Stimulated activated CD4-positive, alpha-beta T cell treated with anti-CD3 and anti-CD28 coated beads, Interleukin-1b, Interleukin-23, amount 100 ng/mL, for 1 hour (primary cell): ENCODE measurements at places on chromosomes 5 and 9.

GRCh38 chr5:26868504-26868903 is 169.9 kb downstream of the CDH9 start:
- DNase-seq, result no peak

GRCh38 chr5:150846654-150847333 is 473 bp downstream of the IRGM start:
- DNase-seq, result no peak

- no peak for DNase-seq
Measured at GRCh38 chr5:86329318-86329717, 288.4 kb upstream of the COX7C start.

DNA sequence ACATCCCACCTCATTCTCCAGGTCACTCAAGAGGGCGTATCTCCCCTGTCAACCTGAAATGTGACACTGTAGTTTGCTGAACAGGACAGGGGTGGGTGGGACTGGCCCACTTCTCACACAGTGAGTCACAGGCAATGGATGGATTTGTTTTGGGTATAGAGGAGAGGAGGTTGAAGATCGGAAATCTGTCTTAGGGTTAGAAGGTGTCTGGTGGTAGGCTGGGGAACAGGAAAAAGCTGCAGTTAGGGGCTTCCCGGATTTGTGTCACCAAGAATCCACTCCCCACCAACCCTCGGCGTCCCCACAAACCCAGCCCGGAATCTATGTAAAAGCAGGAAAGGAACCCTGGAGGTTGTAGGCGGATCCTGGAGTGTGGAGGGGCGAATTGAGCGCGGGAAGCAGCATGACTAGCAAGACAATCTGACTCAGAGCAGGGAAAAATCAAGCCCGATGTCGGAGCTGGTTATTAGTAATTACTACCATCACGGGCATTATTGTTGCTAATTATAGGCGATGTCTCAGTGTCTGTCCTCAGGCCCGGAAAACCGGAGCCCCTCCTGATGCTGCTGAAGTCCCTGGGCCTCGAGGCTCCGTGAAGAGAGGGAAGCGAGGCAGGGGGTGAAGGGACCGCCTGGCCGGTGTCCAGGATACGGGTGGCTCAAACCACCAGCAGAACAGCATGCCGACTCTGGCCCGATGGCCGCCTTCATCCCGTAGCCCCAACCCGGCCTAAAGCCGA is 1.7 kb upstream of the IRX1 start:
- DNase-seq, result no peak

DNA sequence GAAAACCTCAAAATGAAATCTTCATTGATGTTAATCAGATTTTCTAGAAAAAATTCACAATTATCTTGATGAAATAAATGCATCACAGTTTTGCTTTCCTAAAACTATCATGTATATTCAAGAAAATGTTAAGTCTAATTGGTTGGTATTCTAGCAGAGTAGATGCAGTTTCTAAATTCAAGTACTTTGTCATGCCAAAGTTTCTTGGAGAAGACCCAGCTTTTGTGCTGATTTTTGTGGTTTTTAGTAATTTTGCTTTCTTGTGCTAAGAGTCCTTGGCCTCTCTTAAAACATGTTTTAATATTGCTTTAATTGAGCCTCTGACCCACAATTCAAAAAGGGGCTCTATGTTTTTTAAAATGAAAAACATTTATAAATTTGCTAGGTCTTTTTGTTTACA is 924.8 kb upstream of the PTPRD start:
- DNase-seq, result no peak

- no peak for DNase-seq
Measured at GRCh38 chr9:89419978-89420394, 77.9 kb downstream of the SEMA4D start.

DNA sequence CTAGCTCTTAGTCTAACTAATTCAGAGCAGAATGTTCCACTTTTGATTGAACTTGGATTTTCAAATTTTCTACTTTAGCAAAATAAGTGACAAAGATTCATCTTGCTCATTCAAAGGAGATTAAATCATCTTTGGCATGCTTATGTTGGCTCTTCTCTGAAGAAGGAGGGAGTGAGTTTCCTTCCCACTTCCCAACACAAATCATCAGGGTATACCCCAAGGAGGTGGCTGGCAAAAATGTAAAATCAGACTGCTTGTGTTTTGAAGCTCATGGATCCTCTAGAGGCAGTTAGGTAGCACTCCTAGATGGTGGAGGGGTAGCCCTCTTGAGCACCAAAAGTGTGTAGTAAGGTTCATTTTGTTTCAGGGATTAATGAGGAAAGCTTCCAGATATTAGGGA is 343.1 kb downstream of the OSTF1 start:
- DNase-seq, result no peak

GRCh38 chr5:65926893-65927292 is 518 bp downstream of the ERBIN start:
- DNase-seq, result no peak

DNA sequence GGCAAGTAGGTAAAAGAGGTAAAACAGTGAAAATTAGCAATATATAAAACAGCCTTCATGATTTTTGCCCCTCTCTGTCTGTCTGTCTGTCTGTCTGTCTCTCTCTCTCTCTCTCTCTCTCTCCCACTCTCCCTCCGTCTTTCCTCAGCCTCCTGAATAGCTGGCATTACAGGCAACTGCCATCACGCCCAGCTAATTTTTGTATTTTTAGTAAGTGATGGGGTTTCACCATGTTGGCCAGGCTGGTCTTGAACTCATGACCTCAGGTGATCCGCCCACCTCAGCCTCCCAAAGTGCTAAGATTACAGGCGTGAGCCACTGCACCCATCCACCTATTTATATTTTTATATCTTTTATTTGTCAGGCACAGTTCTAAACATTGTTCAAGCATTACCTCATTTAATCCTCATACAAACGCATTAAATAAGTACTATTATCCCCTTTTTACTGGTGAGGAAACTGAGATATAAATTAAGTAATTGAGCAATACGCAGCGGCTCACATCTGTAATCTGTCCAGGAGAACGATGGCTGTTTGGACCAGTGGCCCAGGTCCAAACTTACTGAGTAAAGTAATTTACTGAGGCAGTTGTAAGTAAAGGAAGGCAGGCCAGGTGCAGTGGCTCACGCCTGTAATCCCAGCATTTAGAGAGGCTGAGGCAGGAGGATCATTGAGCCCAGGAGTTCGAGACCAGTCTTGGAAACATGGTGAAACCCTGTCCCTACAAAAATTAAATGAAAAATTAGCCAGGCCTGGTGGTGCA is 60.9 kb downstream of the UBE2R2 start:
- no peak for DNase-seq

- no peak for DNase-seq
Measured at GRCh38 chr5:113520429-113520828, 6.9 kb downstream of the YTHDC2 start.

GRCh38 chr5:17259630-17260257 is 42.3 kb downstream of the BASP1 start:
- DNase-seq, result no peak

DNA sequence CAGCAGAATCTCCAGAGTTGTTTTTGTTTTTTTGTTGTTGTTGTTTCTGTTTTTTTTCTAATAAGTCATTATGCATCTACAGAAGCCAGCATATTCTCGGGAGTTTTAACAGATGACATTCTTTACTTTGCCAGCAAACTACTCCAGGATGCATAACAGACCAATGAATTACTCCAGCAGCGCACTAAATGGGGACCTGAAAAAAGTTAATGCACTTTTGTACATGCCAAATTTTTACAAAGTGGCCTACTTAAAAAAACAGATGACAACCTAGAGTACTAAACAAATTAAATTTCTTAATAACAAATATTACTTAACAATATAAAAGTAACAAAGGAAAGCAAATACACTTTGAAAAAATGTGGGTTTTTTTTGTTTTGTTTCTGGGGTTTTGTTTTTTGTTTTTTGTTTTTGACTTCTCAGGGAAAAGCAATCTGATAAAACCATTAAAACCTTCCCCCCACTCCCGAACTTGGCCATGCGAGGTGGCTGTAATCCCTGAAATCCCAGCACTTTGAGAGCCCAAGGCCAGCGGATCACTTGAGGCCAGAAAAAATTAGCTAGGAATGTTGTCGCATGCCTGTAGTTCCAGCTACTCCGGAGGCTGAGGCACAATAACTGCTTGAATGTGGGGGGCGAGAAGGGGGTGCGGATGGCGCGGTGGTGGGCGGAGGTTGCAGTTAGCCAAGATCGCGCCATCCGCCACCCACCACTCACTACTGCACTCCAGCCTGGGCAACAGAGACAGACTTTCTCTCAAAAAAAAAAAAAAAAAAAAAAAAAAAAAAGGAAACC is 352.4 kb downstream of the CETN3 start:
- DNase-seq, result no peak

GRCh38 chr5:137960141-137960540 is 70.9 kb downstream of the PKD2L2 start:
- no peak for DNase-seq

- no peak for DNase-seq
Measured at GRCh38 chr9:36401897-36402480, 1.9 kb upstream of the RNF38 start.

DNA sequence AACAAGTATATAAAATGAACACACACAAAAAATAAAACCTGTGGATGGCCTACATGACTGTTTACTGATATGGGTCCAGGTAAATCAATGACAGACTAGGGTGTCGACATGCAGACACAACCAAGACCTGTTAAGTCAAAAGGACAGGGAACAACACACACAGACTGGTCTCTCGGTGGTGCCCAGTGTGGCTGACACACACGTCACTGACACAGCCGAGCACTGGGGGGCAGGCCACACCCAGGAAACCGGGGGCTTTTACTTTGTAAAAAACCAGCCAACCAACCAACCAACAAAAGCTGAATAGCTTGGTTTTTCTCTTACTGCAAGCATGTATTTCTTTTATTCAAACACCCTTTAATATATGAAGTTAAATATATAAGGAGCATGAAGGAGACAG is 5.0 kb downstream of the FAM163B start:
- no peak for DNase-seq

GRCh38 chr5:31291323-31291854 is 97.9 kb downstream of the CDH6 start:
- no peak for DNase-seq

- no peak for DNase-seq
Measured at GRCh38 chr9:2933165-2934095, 89.5 kb upstream of the PUM3 start.

- no peak for DNase-seq
Measured at GRCh38 chr5:127518319-127518621, 830 bp downstream of the PRRC1 start.

GRCh38 chr5:1658665-1659064 is 134.9 kb upstream of the LPCAT1 start:
- no peak for DNase-seq

DNA sequence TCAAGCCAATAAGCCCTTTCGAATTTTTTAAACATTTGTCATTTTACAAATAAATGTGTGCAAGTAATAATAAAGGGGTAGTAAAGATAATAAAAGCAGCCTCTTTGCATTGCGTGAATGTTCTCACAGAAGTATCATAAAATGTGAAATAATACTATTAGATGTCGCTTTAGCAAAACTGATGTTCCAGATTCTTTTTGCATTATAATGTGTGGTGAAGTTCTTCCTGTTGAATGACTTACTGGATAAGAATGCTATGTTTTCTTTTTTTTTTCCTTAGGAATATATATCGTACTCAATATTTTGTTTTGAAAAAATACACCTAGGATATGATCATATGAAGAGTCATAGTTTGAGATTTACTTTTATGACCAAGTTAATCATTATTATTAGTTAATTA is 85.2 kb upstream of the CDH12 start:
- no peak for DNase-seq

GRCh38 chr5:6574111-6574510 is 58.7 kb downstream of the NSUN2 start:
- DNase-seq, result no peak

DNA sequence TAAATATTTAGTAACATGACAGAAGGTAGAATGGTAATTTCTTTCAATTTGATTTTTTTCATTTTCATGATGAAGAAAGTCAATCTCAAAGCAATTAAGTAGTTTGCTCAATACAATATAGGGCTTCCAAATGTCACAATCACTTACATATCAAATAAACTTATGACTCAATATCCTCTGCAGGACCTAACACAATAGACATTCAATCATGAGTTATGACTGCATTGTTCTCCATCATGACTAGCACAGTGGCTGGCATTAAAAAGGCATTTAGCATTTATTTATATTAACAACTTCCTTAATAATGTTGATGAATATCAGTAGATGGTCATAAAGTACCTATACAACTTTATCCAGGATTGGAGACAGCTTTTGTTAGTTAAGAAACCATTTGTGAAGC is 1499.6 kb downstream of the EFNA5 start:
- no peak for DNase-seq

DNA sequence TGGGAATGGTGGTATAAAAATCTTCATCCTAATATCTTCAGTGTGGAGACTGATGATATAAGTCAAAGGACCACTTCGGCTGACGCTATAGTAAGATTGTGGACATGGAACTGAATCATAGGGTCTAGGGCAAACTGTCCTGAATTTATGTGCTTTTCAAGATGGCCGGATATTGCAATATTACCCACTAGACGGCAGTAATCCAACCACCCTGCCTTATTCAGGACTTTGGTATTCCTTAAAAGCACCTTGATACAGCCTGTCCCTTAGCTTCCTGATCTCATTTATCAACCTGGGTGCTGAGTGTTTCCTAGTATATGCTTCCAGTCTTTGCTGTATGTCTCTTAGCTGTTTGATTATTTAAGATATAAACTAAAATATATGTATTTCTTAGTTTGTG is 71.2 kb upstream of the COX7C start:
- no peak for DNase-seq

- DNase-seq, result no peak
Measured at GRCh38 chr9:76351006-76351405, 43.2 kb downstream of the RFK start.

DNA sequence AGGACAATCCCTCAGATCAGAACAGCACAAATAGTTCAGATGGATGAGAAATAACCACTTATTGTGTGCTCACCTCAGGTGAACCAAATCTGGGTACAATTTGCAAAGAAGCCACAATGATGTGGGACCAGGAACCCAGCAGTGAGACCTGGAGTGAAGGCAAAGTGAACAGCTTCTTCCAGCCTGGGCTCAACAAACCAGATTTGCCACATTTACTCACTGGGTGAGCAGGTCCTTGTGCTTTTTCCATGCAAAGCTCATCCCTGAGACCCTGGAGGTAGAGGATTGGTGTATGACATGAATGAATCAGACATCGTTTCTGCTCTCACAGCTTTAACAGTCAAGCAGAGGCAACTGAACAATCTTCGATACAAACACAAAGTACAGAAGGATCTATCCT is 29.1 kb upstream of the GRIA1 start:
- no peak for DNase-seq

- DNase-seq, result no peak
Measured at GRCh38 chr9:123778232-123778902, 151.6 kb downstream of the DENND1A start.

- DNase-seq, result no peak
Measured at GRCh38 chr5:78626009-78626571, 22.5 kb downstream of the LHFPL2 start.
